OCI-LY7 (cell line): ENCODE measurements at places on chromosomes 2 and 18.

DNA sequence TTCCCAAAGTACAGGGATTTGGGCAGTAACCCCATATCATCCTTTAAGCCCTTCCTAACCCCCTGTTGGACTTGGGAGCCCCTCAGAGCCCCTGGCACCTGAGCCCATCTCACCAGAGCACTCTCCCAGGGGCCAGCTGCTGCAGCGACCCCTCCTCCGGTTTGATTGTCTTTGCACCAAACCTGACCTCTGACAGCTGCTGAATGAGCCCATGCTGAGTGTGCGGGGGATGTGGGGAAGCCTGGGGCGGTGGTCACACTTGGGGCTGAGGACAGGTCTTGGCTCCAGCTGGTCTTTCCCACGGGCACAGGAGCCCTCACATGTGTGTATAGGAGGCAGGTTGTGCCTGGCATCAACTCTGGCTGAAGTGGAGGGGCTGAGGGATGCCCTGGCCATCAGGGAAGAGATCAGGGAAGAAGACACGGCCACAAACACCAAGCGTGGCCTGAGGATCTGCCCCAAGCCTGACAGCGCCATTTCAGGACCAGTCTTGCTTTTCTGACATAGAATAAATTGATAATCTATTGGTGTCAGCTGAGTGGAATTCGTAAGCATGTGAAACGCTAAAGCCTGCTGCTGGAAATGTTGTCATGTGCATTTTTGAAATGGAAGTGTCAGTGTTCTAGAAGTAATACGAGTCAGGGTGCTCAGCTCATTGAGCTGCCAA is 102.4 kb downstream of the ACKR3 start:
- no peak for DNase-seq

GRCh38 chr2:25305775-25306174 is 36.0 kb downstream of the DNMT3A start:
- no peak for DNase-seq

DNA sequence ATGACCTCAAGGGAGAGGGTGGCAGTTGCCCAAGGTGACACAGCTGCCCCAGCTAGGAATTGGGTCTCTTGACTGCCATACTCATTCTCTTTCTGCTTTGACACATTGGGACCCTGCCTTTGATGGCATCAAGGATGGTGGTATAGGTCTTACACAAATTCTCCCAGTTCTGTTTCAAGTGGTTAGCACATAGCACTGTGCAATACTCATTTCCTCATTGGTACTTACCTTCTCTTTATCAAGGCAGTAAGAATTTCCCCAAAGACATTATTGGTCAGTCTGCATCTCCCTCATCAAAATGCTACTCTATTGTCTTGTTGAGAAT is 35.9 kb upstream of the CCDC93 start:
- peak; percentile 29 for DNase-seq

DNA sequence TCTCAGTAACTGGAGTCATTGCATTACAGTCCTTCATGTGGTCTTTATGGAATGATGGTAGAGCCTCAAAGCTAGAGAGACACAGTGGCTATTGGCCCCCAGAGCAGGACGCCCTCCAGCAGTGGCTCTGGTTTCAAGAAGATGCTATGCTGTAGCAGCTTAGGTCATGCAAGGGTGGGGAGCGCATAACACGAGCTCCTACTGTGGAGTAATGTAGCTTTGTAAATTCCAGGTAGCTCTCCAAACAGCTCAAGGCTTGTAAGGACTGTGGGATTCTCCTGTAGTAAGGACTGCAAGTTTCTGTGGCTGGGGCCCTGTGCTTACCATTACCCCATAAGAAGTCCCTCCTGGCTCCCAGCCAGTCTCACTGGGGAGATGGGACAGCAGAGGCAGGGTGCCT is 15.6 kb downstream of the APLF start:
- DNase-seq = no peak

- DNase-seq = no peak
Observed at GRCh38 chr2:138841459-138841858, 61.3 kb upstream of the NXPH2 start.

GRCh38 chr2:216159646-216160045 is 50.5 kb downstream of the XRCC5 start:
- no peak for DNase-seq

GRCh38 chr2:151665959-151666358 is 68.3 kb downstream of the NEB start:
- no peak for DNase-seq

- no peak for DNase-seq
Observed at GRCh38 chr18:75139226-75139911, 69.6 kb downstream of the PTGR3 start.

GRCh38 chr18:58527952-58528287 is 101.0 kb downstream of the ALPK2 start:
- no peak for DNase-seq

DNA sequence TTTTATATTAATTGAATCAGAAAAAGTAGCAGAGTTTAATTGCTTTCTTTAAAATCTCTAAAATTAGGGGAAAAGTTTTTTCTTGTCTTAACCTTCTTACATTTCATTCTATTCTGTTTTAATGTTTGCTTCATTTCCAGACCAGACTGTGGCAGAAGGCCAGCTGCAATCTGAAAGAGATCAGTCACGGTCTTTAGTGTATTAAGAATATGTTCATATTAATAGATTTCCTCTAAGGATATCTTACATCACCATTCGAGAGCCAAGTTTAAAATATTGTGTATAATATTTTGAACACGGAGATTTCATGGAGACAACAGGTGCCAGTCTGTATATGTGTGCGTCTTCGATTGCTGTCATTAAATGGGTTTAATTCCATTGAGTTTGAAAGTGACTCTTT is 230.9 kb upstream of the ZSWIM2 start:
- no peak for DNase-seq

- DNase-seq = no peak
Observed at GRCh38 chr18:40851014-40851429, 1104.0 kb upstream of the PIK3C3 start.

GRCh38 chr2:194765723-194766122 is 891.3 kb upstream of the SLC39A10 start:
- DNase-seq = no peak

- peak; percentile 59 for DNase-seq
Observed at GRCh38 chr2:230714136-230714480, 1.5 kb downstream of the CAB39 start.

DNA sequence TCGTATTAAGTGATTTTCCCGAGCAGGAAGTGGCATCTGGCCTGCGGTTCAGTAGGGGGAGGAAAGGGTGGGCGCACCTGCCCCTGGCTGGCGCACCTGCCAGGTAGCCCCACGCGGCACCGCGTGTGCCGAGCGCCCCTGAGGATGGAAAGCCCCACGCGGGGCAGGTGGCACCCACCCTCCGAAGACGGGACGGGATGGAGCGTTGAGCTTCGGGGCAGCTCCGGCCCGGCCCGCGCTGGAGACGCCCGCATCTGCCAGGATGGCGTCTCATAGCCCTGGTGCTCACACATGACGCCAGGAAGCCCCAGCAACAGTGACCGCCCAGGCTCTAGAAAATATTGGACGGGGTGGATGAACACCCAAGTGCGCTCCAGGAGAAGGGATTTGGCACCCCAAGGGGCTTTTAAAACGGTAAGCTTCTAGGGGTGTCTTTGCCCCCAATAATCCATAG is 2.5 kb upstream of the NFATC1 start:
- peak; percentile 36 for DNase-seq

DNA sequence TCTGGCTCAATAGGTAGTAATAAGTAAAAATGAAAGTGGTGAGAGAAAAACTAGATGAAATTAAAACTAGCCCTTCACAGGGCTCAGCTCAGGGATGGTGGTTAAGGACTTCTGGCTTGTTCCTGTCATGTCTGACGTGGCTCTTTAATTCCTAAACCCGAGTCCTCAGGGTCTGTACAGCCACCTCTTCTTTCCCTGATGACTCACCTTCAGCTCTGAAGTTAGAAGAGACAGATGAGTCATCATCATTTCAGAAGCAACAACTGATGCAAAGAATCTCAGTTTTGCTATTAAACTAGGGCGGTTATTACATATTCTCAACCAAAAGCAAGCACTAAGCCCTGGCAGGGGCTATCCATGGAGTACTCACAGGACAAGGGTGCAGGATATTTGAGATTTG is 24.0 kb upstream of the ITGB6 start:
- DNase-seq = no peak

DNA sequence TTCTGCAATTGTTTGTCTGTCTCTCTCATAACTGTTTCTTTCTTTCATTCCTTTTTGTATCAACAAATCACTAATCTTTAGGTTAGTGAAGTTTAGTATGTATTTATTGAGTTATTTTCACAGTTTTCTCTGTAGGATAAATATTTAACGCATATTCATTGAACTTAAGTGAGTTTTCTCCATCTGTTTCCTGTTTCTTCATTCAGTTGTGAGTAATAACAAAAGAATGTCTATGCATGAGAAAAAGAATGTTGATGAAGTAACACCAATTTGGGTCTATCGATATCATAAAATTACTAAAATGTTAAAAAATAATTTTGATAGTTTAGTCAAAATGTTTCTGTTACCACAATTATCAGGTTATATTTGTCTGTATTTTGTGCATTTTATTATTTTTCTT is 948.0 kb downstream of the DSC3 start:
- DNase-seq = no peak

DNA sequence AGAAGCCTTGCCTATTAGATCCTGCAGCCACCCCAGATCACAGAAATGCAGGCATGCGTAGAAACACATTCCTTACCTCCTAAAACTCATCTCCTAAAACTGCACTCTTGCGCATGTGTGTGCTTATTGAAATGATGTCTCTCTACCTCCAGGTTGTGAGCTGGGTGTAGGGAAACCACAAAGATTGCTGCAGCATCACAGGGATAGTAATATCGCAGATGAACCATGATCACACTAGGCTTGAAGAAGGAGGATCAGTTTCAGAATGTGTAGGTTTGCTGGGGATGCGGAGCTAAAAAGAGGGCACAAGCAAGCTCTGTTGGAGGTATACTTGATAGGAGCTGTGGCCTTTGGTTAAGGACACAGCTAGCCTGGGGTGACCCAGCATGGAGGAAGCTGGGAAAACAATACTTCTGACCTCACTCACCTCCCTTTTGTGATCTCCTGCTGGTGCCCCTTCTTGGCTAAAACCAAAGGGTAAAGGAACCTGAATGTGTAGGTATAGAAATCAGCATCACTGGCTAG is 118.8 kb downstream of the SETBP1 start:
- no peak for DNase-seq

DNA sequence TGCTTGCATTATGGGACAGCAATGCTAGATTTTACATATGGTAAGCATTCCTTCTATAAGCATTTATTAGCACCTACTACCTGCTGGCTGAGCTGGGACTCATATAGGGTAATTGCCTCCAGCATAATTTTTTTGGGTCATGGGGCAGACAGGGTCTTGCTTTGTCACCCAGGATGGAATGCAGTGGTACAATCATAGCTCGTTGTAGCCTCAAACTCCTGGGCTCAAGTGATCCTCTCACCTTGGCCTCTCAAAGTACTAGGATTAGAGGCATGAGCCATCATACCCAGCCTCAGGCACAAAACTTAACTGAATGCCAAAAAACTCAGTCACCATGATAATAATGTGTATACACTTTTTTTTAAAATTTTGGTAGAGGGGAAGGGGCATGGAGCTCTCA is 35.3 kb downstream of the TMEM237 start:
- DNase-seq = no peak

DNA sequence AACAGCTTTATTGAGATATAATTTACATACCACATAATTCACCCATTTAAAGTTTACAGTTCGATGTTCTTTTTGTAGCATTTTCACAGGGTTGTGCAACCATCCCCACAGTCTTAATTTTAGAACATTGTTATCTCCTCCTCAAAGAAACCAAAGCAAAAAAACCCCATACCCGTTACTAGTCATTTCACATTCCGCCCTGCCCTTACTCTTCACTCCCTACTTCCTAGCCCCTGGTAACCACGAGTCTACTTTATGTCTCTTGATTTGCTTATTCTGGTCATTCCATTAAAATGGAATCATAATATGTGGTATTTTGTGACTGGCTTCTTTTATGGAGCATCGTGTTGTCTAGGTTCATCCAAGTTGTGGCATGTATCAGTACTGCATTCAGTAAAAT is 137.7 kb downstream of the TANC1 start:
- DNase-seq = no peak

GRCh38 chr2:121532347-121532766 is 1.7 kb downstream of the RNU4ATAC start:
- DNase-seq = no peak

- DNase-seq = no peak
Observed at GRCh38 chr2:240235811-240236210, 95.4 kb upstream of the OTOS start.

GRCh38 chr18:48563027-48563426 is 24.2 kb downstream of the CTIF start:
- no peak for DNase-seq

DNA sequence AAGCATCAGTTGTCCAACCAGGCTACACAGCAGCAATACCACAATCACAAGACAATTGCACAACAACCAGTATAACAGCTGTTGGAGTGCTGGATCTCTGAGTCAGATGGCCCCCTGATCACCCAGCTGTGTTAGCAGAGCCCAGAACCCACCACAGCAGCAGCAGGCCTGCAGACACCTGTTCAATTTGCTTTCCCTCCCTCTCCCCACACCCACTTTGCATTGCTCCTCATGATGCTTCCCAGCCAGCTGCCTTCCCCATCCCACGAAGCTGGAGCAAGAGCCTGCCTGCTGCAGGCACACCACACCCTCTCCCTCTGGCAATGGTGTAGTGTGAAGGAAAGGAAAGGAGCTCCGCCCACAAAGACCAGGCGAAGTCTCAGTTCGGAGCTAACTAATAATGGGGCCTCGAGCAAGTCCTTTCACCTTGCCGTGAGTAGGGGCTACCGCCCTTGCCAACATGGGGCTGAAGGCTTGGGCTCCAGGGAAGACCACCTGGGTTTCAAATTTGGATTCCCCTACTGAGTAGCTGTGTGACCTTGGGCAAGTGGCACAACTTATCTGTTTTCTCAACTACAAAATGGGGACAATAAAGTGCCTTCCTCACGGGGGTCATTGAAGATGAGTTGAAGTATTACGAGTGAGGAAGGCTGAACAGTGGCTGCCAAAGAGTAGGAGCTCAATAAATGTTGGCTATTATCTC is 19.4 kb upstream of the ZBTB7C start:
- no peak for DNase-seq

DNA sequence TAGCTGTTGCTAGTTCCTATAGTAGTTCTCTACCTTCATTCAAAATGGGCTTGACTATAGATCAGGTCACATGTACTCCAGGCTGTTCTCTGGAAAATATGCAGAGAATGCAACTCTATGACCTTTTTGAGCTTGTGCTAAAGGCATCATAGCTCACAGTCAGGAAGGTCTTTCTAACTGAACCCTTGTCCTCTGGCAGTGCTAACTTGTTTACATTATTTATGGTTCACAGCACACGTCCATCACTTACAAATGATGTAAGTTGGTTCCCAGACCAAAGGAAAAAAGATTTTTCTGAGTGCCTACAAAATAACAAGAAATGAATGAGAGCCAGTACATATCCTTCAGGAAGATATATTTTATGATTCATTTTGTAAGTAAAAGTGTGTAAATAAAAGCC is 236.1 kb downstream of the GCA start:
- DNase-seq = no peak

- DNase-seq = no peak
Observed at GRCh38 chr2:176164611-176165369, 7.7 kb downstream of the HOXD3 start.
